Left renal cortex interstitium (tissue), 4 donors: ENCODE measurements at places on chromosomes 11 and 22. TPM values are rescaled to one million over a fixed set of nuclear protein-coding genes. Genes with fewer than 3 reads are reported as not detected.

- no peak for DNase-seq
These were observed 17.5 kb downstream of the WBP2NL start for GRCh38 chr22:42016111-42016510.

GRCh38 chr11:86869531-86869930 lies 69.2 kb downstream of the PRSS23 start:
- DNase-seq, result no peak

PRRG4 gene
- 7.4 TPM for polyA plus RNA-seq

PANX1 gene
- 22.6 TPM for polyA plus RNA-seq

- DNase-seq, result no peak
These were observed 77.7 kb downstream of the KCNC1 start for GRCh38 chr11:17812091-17812864.

- DNase-seq, result no peak
These were observed 94.8 kb upstream of the APOA1 start for GRCh38 chr11:116932181-116932580.

DNA sequence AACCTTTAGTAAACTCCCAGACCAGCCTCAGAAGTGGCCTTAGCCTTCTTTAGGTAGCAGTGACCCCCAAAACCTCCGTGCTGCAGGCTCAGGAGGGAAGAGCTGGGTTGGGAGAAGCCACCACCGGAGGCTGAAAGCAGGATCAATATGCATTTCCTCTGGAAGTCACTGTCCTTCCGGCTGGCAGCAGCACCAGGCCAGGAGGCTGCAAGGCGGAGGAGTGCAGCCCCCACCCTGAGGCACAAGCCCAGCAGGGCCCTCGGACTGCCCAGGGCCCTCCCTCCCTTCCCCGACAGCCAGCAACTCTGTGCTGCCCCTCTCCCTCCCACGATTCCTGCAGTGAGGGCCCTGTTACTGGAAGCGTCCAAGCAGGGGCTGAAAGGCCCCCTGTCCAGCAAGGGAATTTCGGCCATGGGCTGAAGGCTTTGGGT lies 3.2 kb upstream of the NRXN2 start:
- DNase-seq, result no peak

DNA sequence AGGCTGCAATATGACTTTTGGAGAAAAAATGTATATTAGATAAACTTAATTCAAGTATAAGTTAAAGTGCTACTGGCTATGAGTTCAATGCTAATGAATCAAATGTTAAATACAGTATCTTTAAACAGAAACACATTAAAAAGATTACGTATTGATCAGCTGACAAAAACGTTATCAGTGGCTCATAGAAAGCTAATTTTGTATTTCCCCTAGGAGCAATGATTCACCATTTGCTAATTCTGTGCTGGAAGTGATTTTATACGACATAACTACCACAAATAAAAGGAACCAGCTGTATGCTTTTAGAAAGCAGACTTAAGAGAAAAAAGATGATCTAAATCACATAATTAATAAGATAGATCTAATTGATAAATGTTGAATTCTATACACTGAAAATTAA lies 43.6 kb downstream of the MRE11 start:
- DNase-seq, result no peak

DNA sequence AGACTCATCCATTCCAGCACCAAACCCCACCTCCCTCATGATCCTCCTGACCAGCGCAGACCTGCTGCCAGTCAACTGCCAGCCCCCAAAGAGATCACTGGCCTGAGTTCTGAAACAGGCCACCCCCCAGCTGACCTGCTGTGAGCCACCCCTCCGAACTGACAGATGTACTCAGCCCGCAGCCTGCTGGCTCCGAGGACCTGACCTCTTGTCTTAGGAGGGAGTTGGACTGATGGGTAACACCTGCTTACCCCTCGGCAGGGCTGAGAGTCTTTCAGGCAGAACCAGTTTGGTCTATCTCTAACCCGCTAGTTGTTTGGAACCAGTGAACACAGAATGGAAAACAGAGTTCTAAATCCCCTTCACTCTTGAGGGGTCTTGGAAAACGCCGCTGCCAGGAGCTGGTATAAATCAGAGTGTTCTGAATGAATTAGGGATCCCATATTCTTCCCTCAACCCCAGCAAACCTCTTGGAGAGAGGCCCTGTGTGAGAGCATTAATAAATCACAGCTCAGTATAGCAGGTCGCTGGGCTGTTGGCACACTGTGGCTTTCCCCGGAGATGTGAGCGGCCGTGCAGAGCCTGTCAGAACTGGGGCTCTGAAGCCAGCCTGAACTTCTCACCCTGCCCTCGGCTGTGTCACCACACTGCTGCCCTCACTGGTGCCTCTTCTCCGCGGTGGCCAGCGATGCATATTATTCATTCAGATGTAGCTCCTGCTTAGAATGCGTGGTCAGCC lies 165.1 kb upstream of the NCAM1 start:
- DNase-seq, result peak; percentile 83

DNA sequence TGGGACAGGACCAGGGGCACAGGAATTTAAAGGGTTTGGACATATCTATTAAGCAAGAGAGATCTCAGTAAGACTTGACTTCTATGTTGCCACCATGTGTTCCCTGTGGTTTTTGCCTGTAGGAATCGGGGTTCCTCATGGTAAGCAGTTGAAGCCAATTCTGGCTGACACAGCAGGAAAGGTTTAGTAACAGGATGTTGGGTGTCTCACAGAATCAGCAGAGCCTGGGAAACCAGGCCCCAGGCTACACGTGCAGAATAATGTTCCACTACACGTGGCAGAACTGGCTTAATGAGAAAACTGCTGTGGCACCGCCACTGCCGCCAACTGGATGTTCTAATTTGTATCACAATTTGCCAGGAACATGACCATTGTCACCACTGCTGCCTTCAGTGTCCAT lies 264.6 kb upstream of the PLET1 start:
- DNase-seq, result no peak

GRCh38 chr11:85281550-85281949 lies 345.6 kb downstream of the DLG2 start:
- DNase-seq, result no peak

- DNase-seq, result no peak
These were observed 264.2 kb upstream of the PITPNB start for GRCh38 chr22:28183078-28183860.

- no peak for DNase-seq
These were observed 47.2 kb upstream of the MMP7 start for GRCh38 chr11:102577723-102578122.

GRCh38 chr11:128711890-128712289 lies 18.0 kb downstream of the FLI1 start:
- no peak for DNase-seq

DNA sequence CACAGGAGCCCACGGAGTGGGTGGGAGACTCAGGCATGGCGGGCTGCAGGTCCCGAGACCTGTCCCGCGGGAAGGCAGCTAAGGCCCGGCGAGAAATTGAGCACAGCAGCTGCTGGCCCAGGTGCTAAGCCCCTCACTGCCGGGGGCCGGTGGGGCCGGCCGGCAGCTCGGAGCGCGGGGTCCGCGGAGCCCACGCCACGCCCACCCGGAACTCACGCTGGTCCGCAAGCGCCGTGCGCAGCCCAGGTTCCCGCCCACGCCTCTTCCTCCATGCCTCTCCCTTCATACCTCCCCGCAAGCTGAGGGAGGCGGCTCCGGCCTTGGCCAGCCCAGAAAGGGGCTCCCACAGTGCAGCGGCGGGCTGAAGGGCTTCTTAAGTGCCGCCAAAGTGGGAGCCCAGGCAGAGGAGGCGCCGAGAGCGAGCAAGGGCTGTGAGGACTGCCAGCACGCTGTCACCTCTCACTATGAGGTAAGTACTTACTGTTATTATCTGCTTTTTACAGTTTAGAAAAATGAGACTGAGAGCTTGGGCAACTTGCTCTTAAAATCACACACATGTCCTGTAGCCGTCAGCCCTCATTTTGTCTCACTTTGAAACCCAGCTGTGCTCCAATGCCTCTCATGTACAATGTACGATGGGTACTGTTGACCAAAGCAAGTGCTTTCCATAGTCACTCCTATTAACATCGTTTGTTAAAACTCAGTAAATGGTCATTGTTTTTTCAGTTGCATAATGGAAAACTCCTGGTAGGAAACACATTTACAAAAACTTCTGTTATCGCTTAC lies 12.2 kb upstream of the OR10D3 start:
- DNase-seq, result no peak

DNA sequence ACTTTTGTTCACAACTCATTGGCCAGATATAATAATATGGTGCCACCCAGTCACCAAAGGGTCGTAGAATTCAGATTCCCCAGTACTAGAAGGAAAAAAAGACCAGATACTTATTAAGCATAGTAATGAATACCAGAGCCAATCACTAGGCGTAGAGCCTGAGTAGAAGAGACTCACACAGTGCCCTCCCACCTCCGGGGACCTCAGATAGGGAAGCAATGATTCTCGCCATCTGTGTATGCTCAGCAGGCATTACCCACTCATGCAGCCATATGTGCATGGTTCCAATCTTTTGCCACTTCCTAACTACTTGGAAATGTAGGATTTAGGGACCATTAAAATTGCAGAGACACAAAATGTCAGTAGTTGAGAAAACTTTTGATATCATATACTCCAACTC lies 85.3 kb downstream of the C11orf87 start:
- no peak for DNase-seq

LIF gene
- 2.3 TPM for polyA plus RNA-seq
